MCF 10A (cell line): ENCODE measurements at places on chromosomes 7 and 10. TPM values are rescaled to one million over a fixed set of nuclear protein-coding genes. Genes with fewer than 3 reads are reported as not detected.

Gene ALOX5
- total RNA-seq = not detected in 2 replicates

Gene VPS26A
- 63.7 and 80.9 TPM in 2 replicates for total RNA-seq

Gene GLI3
- total RNA-seq = 23.1 and 27.6 TPM in 2 replicates

Gene FAM25A
- not detected in 2 replicates for total RNA-seq

Gene TSC22D4
- total RNA-seq = 36.0 and 43.8 TPM in 2 replicates

Gene NUTM2E
- total RNA-seq = 0.12 and 0.37 TPM in 2 replicates

Gene NPC1L1
- total RNA-seq = 0.07 TPM in 1 of 2 replicates, not detected in the other

Gene C1GALT1
- total RNA-seq = 30.9 and 39.6 TPM in 2 replicates

Gene MET
- 129 and 154 TPM in 2 replicates for total RNA-seq

Gene BICC1
- 7.9 and 15.6 TPM in 2 replicates for total RNA-seq

Gene ZNF488
- 0.12 TPM in 2 replicates for total RNA-seq

Gene CYP3A4
- total RNA-seq = not detected in 2 replicates

Gene SLC26A5
- total RNA-seq = not detected in 2 replicates

Gene DLX6
- total RNA-seq = not detected in 2 replicates

Gene SUN3
- total RNA-seq = 0.22 TPM in 1 of 2 replicates, not detected in the other

Gene PDK4
- total RNA-seq = 1.2 and 1.3 TPM in 2 replicates

Gene SPOCK2
- 1.2 and 1.3 TPM in 2 replicates for total RNA-seq

Gene HUS1
- 39.9 and 42.8 TPM in 2 replicates for total RNA-seq

Gene WEE2
- total RNA-seq = not detected in 2 replicates

Gene SLK
- total RNA-seq = 57.3 and 71.9 TPM in 2 replicates

Gene TFR2
- total RNA-seq = not detected in 2 replicates

Gene HOXA4
- 2.6 and 3.7 TPM in 2 replicates for total RNA-seq

Gene IQUB
- 0.16 and 0.17 TPM in 2 replicates for total RNA-seq

Gene GRM3
- total RNA-seq = not detected in 2 replicates

Gene MCM10
- 3.5 and 6.0 TPM in 2 replicates for total RNA-seq

Gene FIGNL1
- 10.7 and 14.5 TPM in 2 replicates for total RNA-seq

Gene ZNF727
- not detected in 2 replicates for total RNA-seq

Gene SPDYE18
- 0.96 TPM in 1 of 2 replicates, not detected in the other for total RNA-seq

Gene ASB4
- total RNA-seq = not detected in 2 replicates

Gene CALML5
- not detected in 2 replicates for total RNA-seq

Gene PHKG1
- total RNA-seq = 1.2 and 2.4 TPM in 2 replicates

Gene HOXA3
- 8.2 and 14.0 TPM in 2 replicates for total RNA-seq

Gene OR13A1
- not detected in 2 replicates for total RNA-seq

Gene EZH2
- total RNA-seq = 30.6 and 48.1 TPM in 2 replicates

Gene AKR1C8
- total RNA-seq = 0.27 TPM in 1 of 2 replicates, not detected in the other

Gene GHRHR
- not detected in 2 replicates for total RNA-seq

Gene MLXIPL
- total RNA-seq = 1.5 TPM in 1 of 2 replicates, not detected in the other

Gene LGI1
- total RNA-seq = not detected in 2 replicates
